ENCODE measurements at places on chromosomes 7 and 10.

DNA sequence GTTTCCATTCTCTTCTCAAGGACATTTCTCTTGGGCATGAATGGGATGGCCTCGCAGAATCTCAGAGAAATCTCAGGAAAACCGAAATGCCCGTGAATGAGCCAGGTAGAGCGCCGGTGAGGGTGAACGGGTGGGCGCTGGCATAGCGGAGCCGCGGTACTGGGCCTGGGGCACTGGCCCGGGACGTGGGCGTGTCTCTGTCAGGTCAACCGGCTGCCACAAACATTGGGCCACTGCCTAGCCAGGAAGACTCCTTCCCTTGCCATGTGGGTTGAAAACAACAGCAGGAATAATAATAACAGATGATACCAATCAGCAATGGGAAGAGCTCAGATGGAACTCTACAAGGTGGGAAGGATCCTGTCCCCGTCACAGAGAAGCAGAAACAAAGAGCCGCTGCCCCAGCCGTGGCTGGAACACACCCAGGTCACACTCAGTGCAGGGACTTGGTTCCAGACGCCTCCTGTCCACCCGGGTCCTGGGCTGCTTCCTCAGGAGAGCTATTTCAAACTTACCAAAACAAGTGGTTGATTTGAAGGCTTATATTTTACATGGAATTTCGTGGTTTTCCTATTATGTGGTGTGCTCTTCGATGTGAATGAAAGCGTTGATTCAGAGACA, 51.1 kb upstream of the EBF3 start:
- no peak for DNase-seq

GRCh38 chr10:31847515-31847914, 81.1 kb downstream of the ARHGAP12 start:
- DNase-seq, result no peak

DNA sequence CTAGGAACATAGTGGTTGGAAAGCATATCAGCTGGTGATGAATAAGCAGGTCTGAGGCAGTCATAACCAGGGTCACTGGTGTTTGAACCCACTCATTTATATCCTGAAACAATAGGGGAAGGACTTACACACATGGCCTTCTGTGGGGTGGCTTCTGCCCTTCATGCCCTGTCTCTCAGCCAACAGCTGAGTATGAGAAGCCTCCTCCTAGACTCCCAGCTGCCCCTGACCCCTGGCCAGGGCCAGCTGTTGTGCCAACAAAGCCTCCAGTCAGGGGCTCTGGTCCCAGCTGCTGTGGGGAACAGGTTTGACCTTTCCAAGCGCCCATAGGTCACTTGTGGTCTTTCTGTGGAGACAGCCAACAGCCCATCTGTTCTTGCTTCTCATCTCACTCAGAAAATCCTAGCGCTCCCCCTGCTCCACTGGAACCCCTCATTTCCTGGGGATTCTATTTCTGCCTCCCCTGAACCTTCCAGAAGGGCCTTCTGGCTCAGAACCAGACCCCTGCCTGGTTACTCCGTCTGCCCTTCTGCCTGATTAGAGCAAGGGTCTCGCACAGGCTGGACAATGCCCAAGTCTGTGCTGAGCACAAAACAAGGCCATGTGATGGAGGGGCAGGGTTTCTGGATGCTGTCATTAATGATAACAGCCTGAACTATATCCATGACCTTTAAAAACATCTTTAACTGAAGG, 9.7 kb upstream of the PURB start:
- DNase-seq, result no peak

DNA sequence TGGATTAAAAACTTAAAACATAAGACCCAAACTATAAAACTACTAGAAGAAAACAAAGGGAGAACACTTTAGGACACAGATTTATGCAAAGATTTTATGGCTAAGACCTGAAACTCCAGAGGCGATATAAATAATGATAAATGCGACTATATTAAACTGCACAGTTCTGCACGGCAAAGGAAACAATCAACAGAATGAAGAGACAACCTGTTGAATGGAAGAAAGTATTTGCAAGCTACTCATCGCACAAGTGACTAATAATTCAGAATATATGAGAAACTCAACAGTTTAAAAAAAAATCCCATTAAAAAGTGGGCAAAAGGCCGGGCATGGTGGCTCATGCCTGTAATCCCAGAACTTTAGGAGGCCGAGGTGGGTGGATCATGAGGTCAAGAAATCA, 73.6 kb downstream of the JMJD1C start:
- DNase-seq, result no peak

DNA sequence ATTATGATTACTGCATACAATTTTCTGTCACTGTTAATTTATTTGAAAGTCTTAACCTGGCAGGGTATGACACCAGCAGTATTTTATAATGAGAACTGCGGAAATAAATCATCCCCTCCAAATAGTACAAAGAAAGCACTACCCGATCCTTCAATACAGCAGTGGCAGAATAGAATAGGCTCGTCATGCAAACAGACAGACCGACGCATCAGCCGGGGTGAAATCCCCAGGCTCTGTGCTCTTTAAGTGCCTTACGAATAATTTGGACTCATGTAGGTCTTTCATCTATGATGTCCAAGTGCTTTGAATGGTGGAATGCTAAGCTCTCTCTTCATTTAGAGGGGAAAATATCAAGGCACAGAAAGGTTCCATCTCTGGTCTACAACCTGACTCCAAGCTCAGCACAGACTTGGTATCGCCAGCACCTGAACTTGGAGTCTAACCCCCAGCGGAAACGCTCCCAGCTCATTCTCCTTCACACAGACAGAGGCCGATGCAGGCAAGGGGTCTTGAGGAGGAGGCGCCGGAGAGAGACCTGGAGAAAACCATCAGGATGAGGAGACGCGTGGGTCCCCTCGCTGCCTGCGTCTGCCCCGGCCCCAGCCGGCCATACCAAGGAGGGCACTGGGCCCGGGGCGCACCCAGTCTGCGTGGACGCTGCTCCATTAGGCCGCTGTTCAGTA, 568.1 kb upstream of the MKI67 start:
- DNase-seq, result no peak

- DNase-seq, result no peak
These were observed 17.9 kb upstream of the AGK start for GRCh38 chr7:141533149-141533949.

GRCh38 chr10:27801171-27801785, 55.7 kb upstream of the MKX start:
- DNase-seq, result no peak

DNA sequence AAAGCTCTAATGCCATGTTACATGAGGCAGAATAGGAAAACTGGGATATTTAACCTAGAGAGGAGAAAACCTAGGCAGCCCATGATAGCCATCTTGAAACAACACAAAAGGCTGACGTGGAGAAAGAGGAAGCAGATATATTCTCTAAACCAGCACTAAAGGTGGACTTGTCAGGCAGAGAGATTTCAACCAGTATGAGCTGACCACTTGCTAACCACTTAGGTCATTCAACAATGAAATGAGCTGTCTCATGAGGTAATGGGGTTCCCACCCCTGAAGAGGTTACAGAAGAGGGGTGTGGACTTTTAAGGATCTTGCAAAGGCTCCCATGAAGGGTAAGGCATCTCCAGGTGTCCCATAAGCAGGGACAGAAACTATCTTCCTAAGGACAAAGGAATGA, 26.8 kb upstream of the EGR2 start:
- no peak for DNase-seq

GRCh38 chr7:150847536-150847935, 4.8 kb upstream of the AOC1 start:
- DNase-seq, result no peak

GRCh38 chr7:151717415-151717814, 159.5 kb downstream of the PRKAG2 start:
- no peak for DNase-seq

DNA sequence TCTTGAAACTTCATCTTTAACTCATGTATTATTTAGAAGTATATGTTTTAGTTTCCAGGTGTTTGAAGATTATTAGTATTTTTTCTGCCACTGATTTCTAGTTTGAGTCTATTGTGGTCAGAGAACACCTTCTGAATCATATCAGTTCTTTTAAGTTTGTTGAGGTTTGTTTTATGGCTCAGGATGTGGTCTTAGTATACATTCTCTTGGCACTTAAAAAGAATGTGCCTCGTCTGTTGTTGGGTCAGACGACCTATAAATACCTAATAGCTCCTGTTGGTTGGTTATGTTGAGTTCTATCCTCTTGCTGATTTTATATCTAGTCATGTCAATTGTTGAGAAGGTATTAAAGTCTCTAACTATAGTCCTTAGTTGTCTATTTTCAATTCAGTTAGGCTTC, 15.9 kb downstream of the TDRD1 start:
- no peak for DNase-seq

- DNase-seq, result no peak
These were observed 99.9 kb upstream of the CHST15 start for GRCh38 chr10:124193309-124193696.

GRCh38 chr10:60352105-60352504, 37.6 kb downstream of the ANK3 start:
- DNase-seq, result no peak

- DNase-seq, result no peak
These were observed 434.4 kb downstream of the TCERG1L start for GRCh38 chr10:130877126-130877525.

DNA sequence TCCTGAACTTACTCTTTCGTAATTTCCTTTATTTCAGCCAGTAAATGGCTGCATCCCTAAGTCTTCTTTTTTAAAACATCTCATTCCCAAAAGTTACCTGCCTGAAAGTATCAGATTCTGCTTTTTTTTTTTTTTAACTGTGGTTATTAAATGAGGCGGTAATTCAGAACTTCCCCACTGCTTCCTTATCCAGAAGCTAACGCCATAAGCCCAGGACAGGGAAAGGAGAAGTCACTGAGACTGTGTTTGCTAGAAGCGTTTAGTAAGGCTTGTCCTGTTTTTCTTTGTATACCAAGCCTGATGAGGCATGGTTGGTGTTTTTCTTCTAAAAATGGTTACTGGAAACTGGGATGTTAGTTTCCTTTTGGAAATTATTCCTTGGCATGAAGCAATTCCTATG, 197.8 kb downstream of the CELF2 start:
- DNase-seq, result no peak

GRCh38 chr7:130639388-130639787, 29.2 kb downstream of the COPG2 start:
- no peak for DNase-seq

- DNase-seq, result no peak
These were observed 541.7 kb upstream of the ANKRD30A start for GRCh38 chr10:36583690-36584089.

DNA sequence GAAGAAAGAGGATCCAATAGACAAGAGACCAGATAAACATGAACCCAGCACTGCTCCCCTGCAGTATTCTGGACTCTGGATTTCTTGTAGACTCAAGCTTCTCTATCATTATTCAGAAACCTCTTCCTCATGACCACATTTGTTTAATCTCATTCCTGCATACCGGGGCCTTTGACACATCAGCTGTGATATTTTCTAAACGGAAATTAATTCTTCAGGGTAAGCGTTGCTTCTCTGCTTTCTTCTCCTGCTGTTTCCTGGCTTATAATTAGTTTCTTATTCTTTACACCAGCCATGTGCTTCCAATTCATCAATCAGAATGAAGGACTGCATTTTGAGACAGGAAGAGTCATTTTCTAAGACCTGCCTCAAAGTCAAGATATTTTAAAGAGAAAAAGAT, 54.2 kb upstream of the TARP start:
- no peak for DNase-seq

DNA sequence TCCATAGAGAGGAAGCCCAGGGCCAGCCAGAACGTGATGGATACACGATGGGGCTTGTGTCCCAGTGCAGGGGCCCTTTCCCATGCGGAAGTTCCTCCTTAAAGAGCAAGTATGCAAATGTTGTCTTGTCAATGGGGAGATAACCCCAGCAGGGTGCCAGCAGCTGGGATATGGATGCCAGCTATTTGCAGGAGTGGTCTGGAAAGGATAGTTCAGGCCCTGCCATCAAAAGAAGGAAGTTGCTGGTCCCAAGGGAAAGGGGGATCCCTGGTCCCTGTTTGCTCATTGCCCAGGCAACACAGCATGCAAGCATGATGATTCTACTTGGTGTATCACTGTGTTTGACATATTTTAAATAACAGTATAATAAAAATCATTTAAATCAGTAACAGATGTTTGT, 73.1 kb upstream of the HECW1 start:
- DNase-seq, result no peak

DNA sequence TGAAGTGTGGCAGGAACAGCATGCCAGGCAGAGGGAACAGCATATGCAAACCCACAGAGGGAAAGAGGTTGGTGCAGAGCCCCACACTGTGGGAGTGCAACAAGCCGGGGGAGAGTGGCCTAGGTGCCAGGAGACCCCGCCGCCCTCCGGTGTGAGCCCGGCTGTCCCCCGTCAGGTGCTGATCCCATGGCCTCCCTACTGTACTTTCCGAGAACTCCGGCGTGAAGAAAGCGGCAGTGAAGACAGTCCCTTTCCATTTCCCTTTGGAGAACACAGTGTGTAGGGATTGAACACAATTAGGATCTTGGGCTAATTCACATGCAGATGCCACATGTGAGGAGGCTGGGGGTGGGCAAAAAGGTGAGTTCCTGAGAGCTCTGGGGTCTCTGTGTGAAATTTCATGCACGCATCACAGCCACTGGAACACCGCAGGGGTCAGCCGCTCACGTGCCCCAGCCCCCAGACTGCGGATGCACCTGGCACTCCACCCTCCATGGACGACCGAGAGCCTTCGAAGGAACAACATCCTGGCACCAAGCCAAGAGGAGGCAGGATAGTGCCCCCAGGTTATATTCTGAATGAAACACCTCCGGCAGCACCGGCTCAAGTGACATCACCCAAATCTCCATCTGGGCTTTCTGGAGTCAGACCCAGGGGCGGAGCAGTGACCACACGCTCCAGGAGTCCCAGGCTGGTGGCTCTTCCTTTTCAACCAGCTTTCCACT, 82.1 kb upstream of the PPP2R2D start:
- DNase-seq, result no peak

- no peak for DNase-seq
These were observed 11.3 kb upstream of the TRDMT1 start for GRCh38 chr10:17212802-17213221.

Data from stimulated activated CD4-positive, alpha-beta T cell treated with anti-CD3 and anti-CD28 coated beads, Interleukin-1b, Interleukin-23, amount 100 ng/mL, for 1 hour (primary cell).